Central memory CD4-positive, alpha-beta T cell (primary cell): ENCODE measurements at places on chromosomes 16 and 17.

GRCh38 chr16:21157632-21158031 lies 842 bp upstream of the LDAF1 start:
- DNase-seq, result no peak

DNA sequence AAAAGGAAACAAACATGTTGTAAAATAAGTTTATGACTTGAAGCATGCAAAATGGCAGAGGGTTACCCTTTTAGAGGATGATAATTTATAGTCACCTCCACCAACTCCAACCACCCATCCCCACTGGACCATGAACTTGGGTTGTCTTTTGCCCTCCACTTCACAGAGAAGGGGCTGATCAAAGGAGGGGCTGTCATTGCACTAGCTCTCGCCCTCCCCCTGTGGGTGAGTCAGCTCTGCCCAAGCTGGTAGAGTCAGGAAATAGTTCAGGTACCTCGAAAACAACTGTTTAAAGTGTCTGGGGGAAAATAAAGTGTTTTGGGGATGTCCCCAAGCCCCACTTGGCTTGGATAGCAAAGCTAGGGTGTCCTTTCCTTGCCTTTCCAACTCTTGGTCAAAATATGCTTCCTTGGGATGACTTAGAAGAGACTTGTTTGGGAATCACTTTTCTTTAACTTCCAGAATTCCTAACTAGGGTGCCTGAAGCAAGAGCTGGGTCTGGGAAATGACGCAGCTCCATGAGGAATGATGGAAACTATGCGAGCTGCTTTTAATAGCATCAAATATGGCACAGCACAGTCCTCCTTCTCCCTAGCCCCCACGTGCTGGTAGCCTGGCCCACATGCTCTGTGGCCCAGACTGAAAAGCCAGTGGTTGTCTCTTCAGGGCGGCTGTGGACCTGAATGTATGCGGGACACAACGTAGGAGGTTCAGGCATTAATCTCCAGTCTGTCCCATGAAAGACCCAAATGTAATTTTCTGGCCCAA lies 40.7 kb downstream of the TBX4 start:
- no peak for DNase-seq

GRCh38 chr17:32264140-32264799 lies 1.4 kb upstream of the RHBDL3 start:
- DNase-seq, result no peak

- DNase-seq, result no peak
Measured at GRCh38 chr17:76266244-76266938, 1.2 kb downstream of the UBALD2 start.

- no peak for DNase-seq
Measured at GRCh38 chr17:47717979-47718621, 14.9 kb upstream of the TBX21 start.

GRCh38 chr17:53543472-53543871 lies 279.3 kb upstream of the KIF2B start:
- DNase-seq, result no peak

DNA sequence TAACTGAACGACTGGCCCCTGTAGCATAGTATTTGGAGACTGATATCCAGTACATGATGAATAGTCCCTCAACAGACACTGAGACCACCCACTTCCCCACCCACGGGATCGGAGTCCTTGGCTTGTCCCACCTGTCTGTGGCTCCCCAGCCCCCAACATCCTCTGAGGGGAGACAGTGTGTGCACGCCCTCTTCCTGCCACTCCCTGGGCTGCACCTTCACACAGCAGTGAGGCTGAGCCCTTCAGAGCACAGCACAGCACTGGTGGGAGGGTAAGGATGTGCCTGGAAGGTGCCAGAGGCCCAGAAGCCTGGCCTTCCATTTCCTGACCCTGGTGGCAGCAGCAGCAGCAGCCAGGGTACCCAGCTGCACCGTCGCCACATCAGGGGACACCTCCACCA lies 11.0 kb downstream of the DNASE1 start:
- peak; percentile 13 for DNase-seq

DNA sequence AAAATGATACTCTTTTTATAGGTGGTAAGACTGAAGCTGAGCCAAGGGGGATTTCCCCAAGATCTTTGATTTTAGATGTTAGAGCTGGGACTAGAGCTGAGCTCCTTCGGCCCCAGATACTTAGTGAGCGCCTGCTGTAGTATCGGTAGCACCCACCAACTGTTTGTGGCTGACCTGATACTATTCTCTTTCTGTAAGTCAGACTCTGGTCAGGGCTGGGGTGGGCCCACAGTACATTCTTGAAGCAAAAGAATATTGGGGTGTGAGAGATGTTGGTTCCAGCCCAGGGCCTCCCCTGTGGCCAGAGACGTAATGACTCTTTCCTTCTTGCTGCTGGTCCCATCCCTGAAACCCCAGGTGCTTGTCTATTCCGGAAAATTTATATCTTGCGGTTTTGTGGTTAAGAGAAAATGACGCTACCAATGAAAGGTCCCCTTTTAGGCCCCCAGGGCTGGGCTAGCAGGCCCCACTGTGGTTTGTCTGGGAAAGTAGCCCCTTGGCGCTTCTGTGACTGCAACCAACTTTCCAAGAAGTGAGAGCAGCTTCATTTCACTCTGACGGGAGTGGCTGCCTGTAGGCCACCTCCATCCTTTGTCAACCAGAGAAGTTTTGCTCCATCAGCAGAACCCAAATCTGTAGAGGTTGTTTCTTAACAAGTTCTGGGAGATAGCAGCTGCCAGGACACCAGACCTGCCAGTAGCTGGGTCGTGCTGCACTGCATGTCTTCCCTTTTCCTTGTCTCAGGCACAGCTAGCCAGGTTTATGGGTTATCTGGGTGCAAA lies 86.4 kb upstream of the LGALS9 start:
- no peak for DNase-seq

GRCh38 chr17:77675816-77676215 lies 282.7 kb upstream of the TNRC6C start:
- DNase-seq, result no peak

DNA sequence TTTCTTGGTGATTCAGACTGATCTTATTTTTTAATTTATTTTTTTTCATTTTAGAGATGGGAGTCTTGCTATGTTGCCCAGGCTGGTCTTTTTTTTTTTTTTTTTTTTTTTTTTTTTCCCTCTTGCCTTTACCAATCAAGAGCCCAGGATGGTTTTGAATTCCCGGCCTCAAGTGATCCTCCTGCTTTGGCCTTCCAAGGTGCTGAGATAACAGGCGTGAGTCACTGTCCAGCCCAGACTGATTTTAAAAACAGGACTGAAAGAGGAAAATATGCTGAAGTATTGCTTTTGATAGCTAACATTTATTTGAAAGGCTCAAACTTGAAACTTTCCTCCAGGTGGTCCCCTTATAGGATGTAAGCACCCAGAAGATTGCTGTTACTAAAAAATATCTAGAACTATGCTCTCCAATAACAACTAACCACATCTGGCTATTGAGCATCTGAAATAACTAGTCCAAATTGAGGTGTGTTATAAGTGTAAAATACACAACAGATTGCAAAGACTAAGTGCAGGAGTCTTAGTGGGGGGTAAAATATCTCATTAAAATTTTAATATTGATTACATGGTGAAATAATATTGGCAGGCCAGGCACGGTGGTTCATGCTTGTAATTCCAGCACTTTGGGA lies 15.8 kb upstream of the BRIP1 start:
- DNase-seq, result no peak

DNA sequence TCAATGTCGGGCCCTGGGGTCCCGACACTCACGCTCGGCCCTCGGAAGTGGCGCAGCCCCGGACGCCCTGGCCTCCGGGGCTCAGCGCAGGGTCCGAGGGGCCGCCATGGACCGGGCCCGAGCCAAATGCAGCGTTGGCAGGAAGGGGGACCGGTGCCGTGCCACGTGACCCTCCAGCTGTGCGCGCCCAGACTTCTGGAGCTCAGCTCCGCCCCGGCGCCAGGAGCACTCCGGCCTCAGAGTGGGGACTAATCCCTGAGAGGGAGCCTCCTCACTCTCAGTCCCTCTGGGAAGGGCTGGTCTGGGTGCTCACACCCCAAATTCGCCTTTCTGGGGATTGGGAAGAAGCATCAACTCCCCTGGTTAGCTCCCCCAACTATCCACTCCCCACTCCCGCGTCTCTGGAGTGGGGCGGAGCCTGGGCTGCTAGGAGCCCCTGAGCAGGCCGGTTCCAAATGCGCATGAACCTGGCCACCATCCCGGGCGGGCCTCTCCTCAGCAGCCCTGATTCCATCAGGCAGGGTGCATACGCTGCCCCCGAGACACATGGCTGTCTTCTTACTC lies at the start of gene B3GNT9:
TSS of gene B3GNT9 (minus strand) at position 166 of the 564 bp plus-strand sequence. CDS start 513 bp downstream, outside the sequence.
- DNase-seq, result peak; percentile 34

- DNase-seq, result no peak
Measured at GRCh38 chr16:90026135-90026534, 6.9 kb upstream of the DBNDD1 start.

GRCh38 chr17:57091186-57091618 lies 6.2 kb downstream of the AKAP1 start:
- no peak for DNase-seq

- no peak for DNase-seq
Measured at GRCh38 chr16:56742030-56742984, 12.4 kb downstream of the NUP93 start.

GRCh38 chr17:65966072-65966695 lies 225.7 kb downstream of the CEP112 start:
- DNase-seq, result no peak

GRCh38 chr17:49866019-49866380 lies 18.1 kb upstream of the TAC4 start:
- no peak for DNase-seq

- no peak for DNase-seq
Measured at GRCh38 chr17:1047177-1047878, 50.4 kb downstream of the TIMM22 start.

DNA sequence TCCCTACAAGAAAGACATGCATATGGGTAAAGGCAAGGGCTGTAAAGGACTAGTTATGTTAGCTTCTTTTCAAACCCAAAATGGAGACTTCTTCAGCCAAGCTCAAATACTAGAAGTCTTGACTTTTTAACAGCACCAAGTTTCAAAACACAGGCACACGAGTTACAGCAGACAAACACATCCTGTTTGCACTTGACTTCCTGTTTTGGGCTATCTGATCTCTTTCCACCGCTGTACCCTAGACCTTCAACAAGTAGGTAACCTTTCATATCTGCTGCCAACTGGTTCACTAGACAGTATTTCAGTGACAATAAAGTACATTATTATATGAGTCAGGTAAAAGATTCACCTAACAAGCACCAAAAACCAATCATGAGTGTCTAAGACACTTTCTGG lies 12.3 kb downstream of the RFFL start:
- DNase-seq, result peak; percentile 79

DNA sequence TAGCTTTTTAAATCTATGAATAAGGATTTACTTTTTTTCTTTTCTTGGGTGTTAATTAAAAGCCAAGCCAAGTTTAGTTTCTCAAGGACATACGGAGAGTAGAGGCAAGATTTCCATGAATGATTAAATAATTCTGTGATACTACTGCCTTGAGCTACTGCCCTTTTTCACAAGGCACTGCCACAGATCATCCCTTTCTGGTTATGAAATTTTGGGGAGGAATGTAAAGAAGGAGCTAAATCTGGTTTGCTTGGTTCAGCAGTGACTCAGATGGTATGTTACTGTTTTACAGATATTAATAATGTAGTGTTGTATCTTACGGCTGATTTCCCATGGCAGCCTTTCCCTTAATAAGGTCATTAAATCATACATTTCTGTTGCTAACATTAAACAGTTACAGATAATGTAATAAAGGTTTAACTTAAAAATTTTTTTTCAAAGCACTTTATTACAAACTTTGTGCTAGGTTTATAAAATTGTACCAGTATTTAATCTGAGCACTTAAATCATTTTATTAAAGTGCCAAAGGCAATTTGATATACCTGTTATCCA lies 2.6 kb downstream of the WSB1 start:
- DNase-seq, result no peak

GRCh38 chr17:29368926-29369325 lies 21.2 kb upstream of the TAOK1 start:
- DNase-seq, result no peak

DNA sequence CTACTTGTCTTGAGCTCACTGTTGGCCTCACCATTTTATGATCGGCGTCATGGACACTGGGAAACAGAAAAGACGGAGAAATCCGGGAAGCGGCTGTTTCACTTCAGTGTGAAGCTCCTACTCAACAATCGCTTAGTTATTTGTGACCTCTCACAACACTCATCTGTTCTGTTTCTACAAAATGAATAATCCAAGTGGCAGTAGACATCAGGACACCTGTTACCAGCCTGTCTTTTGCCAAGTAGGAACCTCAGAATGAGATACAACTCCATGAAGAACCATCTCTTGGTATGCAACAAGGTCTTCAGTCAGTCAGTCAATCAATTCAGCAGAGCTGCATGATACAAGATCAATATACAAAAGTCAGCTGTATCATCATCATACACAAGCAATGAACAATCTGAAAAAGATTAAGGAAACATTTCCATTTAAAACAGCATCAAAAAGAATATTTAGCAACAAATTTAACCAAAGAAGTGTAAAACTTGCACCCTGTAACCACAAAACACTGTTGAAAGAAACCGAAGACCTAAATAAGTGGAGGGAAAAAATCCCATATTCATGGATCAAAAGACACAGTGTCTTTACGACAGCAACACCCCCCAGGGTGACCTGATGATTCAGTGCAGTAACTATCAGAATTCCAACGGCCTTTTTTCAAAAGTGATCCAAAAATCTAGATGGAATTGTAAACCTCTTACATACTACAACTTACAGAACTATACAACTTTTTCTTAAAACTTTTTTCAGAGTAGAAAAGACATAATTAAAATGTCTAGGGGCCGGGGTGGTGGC lies 63.4 kb downstream of the ANKRD11 start:
- DNase-seq, result no peak

DNA sequence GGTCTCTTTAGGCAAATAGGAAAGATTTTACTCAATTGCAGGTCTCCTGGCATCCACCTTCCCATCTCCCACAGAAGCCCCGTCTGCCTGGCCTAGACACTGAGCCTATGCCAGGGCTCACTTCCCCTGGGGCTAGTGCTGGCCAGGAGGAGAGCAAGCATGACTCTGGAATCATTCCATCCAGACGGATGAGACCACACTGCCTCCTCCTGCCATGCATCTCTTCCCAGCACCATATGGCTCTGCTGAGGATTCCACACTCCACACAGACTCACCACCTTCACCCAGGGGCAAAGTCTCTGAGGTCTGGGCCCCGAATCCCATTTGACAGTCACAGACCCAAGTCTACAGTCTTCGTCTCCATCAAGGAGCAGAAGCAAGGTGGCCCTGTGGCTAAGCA lies 346.5 kb downstream of the C16orf95 start:
- DNase-seq, result no peak

- DNase-seq, result no peak
Measured at GRCh38 chr16:12155235-12155634, 178.7 kb downstream of the SNX29 start.

DNA sequence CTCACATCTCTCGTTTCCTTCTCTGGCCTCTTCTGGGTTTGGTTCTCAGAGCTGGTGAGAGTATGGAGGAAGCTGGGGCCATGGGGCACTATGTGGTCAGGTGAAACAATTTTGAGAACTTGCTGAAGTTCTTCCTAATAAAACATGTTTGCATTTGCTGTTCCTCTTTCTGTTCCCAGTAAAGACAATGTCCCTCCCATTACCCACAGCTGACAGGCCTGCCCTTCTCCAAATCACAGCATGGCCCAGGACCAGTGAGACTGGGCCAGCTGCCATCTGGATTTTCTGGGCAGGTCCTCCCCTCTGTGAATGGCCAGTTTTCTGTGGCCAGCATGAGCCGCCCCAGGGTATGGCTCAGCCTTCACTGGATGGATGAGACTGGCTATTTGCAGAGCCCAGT lies at the start of gene CD300H:
TSS of gene CD300H (minus strand) at position 113 of the 400 bp plus-strand sequence.
- DNase-seq, result no peak

- DNase-seq, result no peak
Measured at GRCh38 chr16:87602001-87602775, at the start of gene JPH3. Gene JPH3, plus strand, starts transcription at chr16:87602508. Its CDS starts 639 bp downstream, at chr16:87603147.
